HS-5 (cell line): ENCODE measurements at places on chromosomes 7 and 10.

DNA sequence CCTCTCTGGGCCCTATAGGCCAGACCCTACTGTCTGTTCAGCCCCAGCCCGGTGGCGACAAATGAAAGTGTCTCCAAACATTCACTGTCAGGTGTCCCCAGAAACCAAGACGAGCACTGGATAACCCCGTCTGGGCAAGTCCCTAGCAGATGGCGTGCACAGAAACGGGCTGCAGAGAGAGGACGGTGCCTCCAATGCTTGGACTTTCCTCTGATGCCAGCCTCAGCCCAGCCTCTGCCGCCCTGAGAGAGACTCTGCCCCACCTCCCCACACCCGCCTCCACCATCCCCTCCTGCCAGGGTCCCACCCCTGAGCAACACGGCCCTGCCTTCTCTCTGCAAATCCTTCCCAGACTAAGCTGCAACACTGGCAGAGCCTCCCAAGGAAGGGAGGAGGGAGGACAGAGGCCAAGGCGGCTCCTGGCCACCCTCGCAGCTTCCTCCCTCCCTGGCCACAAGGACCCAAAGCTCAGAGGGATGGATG lies 7.4 kb upstream of the LFNG start:
- no peak for DNase-seq

GRCh38 chr10:104232613-104233102 lies 494 bp upstream of the CFAP43 start:
- DNase-seq = no peak

DNA sequence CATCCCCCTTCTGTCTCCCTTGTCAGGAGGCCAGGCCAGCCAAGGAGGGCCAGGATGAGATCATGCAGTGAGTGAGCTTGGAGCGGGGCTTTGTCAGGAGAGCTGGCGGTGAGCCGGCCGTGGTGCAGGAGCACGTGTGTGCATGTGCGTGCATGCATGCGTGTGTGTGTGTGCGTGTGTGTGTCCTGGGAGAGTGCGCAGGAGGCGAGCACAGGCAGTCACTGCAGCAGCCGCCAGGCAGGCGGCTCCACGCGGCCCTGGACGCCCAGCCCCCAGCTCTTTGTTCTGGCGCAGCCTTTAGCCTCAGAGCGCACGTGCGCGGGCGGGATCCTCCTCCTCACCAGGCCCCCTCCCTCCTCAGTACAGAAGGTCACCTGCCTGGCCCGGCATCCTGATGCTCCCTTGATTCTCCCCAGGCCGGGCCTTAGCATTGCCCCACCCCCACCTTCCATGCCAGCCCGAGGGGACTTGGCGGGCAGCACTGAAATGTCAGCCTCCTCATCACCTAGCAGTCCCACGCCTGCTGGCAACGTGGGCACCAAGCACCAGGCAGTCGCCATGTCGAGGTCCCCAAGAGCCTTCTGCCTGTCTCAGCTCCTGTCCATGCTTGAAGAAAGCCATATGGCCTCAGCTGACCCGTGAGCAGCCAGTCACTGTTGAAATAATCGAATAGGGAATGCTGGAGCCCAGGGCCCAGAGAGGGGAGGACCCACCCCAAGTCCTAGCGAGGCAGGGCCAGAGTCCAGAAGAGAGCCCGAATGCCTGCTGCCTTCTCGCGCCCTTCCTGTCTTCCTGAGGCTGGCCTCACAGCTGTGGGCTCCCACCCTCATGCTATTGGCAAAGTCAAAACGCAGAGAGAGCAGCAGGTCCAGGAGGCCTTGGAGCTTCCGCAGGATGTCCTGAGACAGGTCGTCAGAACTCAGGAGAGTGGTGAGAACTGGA lies 125.9 kb upstream of the PPIF start:
- DNase-seq = no peak

DNA sequence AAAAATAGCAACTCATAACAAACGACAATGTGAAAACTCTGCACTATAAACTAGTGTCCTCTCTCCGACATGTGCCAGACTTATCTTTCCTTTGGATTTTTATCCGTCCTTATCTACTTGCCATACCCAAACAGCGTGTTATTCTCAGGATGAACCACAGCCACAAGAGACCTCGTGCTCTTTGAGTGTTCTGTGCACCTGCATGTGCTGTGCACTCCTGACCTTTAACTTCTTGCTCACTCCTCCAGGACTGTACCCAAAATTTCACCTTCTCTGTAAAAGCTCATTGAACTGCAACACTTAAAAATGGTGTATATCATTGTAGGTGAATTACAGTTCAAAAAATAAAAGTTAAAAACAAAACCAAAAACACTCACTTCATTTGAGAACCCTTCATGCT lies 58.0 kb upstream of the SLC35G1 start:
- no peak for DNase-seq

DNA sequence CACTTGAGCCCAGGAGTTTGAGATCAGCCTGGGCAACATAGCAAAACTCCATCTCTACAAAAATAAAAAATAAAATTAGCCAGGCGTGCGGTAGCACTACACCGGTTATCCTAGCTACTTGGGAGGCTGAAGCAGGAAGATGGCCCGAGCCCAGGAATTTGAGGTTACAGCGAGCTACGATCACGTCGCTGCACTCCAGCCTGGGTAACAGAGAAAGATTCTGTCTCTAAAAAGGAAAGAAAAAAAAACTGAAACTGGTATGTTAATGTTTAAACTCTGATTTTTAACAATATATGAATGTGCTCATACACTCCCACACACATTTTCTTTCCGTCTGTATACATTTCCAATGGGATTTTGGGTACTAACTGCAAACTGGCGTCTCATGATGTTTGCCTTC lies 140.6 kb upstream of the KMT2E start:
- DNase-seq = no peak

- DNase-seq = no peak
Observed at GRCh38 chr10:31908157-31908556, 20.5 kb downstream of the ARHGAP12 start.
